ENCODE measurements at places on chromosomes 12 and 14. TPM values are rescaled to one million over a fixed set of nuclear protein-coding genes. Genes with fewer than 3 reads are reported as not detected.

DNA sequence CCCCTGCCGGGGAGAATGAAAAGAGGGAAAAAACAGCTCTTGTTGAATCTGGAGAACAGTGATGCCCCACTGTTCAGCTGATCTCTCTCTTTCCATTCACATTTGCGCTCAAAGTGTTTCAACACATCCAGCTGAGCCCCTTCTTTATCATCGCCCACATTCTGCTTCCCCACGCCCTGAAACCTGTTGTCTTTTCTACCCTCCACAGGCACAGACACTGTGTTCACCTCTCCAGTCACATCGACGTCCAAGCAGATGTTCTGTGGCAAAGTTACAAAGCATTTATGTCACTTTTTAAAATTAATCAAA, 338.7 kb downstream of the EGLN3 start:
- no peak for DNase-seq

The CLEC1A gene
- total RNA-seq: not detected

GRCh38 chr12:86117711-86118110, 138.5 kb downstream of the MGAT4C start:
- DNase-seq: no peak

GRCh38 chr14:85529803-85530574, at the start of gene FLRT2:
FLRT2 (plus strand) TSS chr14:85530144; CDS start chr14:85621515, 91,371 bp downstream.
- DNase-seq: no peak

All from T-cell (primary cell).